ENCODE measurements at places on chromosomes 3 and 15.

- DNase-seq: no peak
Measured at GRCh38 chr3:117763561-117763960, 1054.0 kb downstream of the TUSC7 start.

- no peak for DNase-seq
Measured at GRCh38 chr3:151228666-151229040, 25.6 kb upstream of the GPR171 start.

DNA sequence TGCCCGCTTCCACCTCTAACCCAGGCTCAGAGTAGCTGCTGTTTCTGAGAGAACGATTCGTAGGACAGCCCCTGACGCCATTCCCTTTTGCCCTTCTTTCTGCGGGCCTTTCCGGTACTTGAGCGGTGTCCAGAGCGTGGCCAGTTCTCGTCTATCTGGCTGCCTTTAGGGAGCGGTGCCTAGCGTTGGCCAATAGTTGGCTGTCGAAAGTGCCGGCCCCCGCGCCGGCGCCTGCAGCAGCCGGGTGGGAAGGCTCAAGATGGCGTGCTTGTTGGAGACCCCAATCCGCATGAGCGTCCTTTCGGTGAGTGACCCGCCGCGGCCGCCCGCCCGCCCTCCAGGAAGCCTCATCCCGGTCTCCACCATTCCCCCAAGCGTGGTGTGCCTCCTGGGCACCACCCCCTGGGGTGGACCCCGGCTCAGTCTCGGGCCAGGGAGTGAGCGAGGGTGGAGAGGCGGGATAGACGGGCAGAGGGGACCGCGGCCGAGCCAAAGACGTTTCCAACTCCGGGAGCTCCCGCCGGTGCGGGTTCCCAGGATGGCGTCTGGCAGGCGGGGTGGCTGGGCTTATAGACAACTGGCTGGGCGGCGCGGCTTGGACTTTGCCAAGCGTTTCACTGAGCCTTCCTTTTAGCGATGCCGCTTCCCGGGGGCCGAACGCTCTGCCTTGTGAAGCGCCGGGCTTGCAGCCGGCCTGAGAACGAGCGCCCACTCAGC lies at the start of gene ARMC8:
TSS of gene ARMC8 (plus strand) at position 6 of the 717 bp plus-strand sequence. CDS start at position 260, 254 bp downstream.
- DNase-seq: peak; percentile 89

GRCh38 chr15:89809093-89809786 lies 5.4 kb downstream of the ANPEP start:
- no peak for DNase-seq

GRCh38 chr15:87597346-87598052 lies 659.0 kb downstream of the NTRK3 start:
- DNase-seq: no peak

All from left forelimb (tissue), 1 donor.